ENCODE measurements at places on chromosomes 2 and 18.

DNA sequence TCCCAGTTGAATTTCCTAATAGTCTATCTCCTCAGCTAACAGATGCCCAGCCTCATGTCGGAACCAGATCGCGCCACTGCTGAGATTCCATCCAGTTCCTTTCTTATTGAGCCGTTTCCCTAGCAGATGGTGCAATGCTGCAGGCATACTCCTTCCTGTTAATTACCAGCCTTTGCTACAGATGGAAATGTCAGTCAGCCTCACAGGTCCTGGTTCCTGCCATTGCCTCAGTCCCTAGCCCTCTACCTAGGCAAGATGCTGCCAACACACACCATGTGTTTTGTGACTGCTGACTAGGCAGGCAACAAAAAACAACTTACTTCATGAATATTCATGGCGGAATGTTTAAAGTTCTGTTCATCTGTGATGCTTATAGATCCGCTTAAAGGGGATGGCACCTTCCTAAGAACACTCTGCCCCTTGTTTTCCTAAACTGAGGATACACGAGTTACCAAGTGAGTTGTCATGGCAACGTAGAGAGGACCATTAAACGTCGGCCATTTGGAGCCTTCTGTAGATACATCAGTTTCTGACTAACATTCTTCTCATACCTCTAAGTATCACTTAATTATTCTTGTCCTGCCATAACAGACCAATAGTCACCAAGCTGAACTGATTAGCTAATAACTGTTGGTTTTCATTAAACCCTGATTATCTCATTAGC, 749.5 kb downstream of the RNF144A start:
- no peaks in the 10 kb centered on the region for H3K4me1 ChIP-seq
- DNase-seq, result no peak
- no peak overlapping the region for H3K27ac ChIP-seq
- no peaks in the 10 kb centered on the region for H3K36me3 ChIP-seq
- no peaks in the 10 kb centered on the region for H3K27me3 ChIP-seq
- no peak overlapping the region for H3K4me3 ChIP-seq

DNA sequence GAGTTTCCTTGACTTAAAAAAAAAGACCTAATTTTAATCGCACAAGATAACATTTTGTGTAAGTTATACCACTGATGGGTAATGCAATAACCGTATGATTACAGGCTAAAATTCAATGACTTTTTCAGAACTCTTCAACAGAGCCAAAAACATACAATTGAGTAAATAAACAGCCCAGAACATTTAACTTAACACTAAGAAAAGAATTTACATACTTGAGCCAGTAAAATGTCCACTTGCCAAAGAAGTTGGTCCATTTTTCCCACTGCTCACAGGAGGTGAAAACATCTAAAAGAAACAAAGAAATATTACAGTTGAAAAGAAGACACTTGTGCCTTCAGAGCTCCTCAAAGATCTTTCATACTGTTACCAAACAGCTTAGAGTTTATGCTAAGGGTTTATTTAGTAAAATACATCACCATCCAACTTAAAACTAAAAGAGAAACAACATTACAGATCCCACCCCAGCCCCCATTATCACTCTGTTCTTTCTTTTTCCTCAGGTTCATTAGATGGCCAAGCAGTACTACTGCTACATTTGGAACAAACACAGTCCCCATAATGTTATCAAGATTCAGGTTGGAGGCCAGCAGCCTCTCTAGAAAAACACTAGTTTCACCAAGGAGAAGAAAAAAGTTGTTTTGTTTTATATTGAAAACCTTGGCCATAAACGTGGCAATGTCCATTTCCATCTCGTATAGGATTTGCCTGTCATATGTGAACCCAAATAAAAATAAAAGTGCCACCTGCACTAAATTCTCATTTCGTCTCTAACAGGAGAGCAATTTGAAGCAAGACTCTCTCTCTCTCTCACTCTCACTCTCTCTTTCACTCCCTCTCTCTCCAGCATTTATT, 2.7 kb downstream of the TCF4 start:
- no peaks in the 10 kb centered on the region for H3K36me3 ChIP-seq
- DNase-seq, result peak; percentile 85
- H3K4me3 ChIP-seq, result peak overlapping the region; percentile 12
- peak overlapping the region; percentile 73 for H3K27ac ChIP-seq
- no peaks in the 10 kb centered on the region for H3K27me3 ChIP-seq
- H3K4me1 ChIP-seq, result peaks cover 66% of the 10 kb centered on the region

GRCh38 chr2:163541943-163542342, 193.9 kb downstream of the FIGN start:
- H3K4me1 ChIP-seq, result no peaks in the 10 kb centered on the region
- DNase-seq, result no peak
- no peaks in the 10 kb centered on the region for H3K27me3 ChIP-seq
- H3K27ac ChIP-seq, result no peak overlapping the region
- no peak overlapping the region for H3K4me3 ChIP-seq

DNA sequence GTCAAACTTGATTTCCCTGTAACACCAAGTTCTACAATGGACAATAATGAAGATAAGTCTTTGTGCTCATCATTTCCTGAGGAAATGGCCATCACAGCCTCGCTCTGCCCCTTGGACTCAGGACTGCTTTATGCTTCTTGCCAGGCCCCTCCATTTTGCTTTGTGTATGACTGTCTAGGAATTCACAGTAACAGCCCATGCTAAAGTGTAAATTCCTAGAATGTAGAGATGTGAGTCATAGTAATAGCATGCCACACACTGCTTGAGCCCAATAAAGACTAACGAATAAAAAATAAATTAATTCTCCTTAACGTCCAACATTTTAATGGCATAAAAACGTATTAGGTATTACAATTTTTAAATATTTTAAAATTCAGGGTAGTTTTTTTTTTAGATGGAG, 226.5 kb downstream of the PID1 start:
- H3K4me3 ChIP-seq, result no peak overlapping the region
- DNase-seq, result no peak
- H3K4me1 ChIP-seq, result no peaks in the 10 kb centered on the region
- H3K27ac ChIP-seq, result no peak overlapping the region

- H3K4me3 ChIP-seq, result peak overlapping the region; percentile 13
- no peaks in the 10 kb centered on the region for H3K36me3 ChIP-seq
- no peaks in the 10 kb centered on the region for H3K27me3 ChIP-seq
- peak overlapping the region; percentile 95 for H3K27ac ChIP-seq
Observed at GRCh38 chr18:59898609-59899297, 1.0 kb upstream of the PMAIP1 start.
